ENCODE measurements at places on chromosomes 13 and 19.

DNA sequence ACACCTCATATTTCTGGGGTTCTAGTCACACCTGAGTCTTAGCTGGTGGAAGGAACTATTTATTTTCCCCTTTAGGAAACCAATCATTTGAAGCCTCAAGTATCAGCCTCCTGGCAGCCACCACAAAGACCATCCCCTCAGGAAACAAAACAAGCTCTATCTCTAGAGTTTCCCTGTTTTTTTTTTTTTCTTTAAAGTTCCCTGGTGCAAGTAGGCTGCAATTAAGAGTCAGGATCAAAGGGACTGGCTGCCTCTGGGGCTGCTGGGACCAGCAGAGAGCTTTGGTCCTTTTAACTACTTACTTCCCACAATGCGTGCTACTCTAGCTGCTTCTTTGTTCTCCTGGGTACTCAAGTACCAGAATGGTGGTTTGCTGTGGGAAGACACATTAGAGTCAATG, 11.4 kb downstream of the MBNL2 start:
- DNase-seq = no peak

DNA sequence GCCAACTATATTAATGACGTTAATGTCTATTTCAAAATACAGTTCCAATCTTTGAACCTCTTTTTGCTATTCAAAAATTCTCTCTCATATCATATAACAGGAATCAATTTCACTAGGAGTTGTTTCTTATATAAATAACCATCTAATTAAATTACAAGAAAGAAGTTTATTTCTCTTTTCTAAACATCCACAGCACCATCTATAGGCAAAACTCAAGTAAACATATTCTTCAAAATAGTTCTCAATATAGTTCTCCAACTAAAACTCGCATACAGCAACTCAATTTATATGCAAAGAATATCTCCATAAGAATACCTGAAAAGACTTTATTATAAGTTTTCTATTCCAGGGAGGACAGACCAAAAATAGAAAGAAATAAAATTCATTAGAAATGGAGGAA, 65.6 kb downstream of the RBM26 start:
- no peak for DNase-seq

- peak; percentile 91 for DNase-seq
Measured at GRCh38 chr19:55165952-55166529, 372 bp downstream of the DNAAF3 start.

DNA sequence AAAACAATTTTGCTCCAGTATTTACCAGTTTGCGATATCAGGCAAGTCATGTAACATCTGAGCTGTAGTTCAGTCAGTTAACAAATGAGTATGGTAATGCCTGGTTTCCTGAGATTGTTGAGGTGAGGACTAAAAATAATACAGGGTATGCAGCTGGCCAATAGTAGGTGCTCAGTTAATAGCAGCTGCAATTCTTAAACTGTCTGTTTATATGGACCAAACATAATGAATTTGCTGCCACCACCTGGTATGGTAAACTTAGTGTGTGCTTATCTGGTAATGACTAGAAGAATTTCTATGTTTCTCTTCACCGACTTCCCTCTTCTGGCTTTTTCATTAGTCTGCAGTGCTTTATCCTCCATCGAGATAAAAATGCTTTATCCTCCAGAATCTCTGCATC, 9.1 kb downstream of the ZMYM2 start:
- DNase-seq = no peak

GRCh38 chr13:60986301-60986700, 429.3 kb downstream of the PCDH20 start:
- no peak for DNase-seq

DNA sequence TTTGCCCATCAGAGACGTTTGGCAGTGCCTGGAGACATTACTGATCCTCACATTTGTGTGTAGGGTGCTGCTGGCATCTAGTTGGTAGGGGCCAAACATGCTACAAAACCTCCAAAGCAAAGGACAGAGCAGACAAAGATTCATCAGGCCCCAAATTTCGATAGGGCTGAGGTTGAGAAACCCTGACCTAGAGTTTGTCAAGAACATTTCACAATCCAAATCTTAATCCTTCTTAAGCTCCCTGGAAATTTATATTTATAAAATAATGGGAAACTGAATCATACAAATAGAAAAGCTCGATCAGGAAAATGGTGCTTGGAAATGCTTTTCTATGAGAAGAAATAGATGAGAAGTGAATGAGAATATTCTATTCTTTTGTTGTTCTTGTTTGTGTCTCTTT, 273.6 kb downstream of the DCT start:
- no peak for DNase-seq

All from ecto neural progenitor cell (in vitro differentiated cells).